Activated naive CD4-positive, alpha-beta T cell (primary cell): ENCODE measurements at places on chromosomes 2 and 18.

DNA sequence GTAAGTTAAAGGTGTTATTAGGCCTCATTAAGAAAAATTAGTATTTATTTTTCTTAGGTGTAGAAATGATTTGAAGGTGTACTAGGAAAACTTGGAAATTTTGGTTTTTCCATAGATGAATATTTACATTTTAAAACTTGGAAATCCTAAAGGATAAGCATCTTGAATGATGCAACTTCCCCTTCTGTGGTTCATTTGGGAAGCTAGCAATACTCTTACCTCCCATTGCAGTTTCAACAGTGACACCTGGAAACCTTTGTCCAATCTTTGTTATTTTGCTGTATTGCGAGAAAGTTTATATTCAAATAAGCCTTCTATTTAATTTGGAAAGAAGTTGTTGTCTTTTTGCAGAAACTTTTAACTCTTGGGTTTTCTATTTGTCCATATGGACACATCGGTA is 68.5 kb downstream of the ZEB2 start:
- DNase-seq: no peak

DNA sequence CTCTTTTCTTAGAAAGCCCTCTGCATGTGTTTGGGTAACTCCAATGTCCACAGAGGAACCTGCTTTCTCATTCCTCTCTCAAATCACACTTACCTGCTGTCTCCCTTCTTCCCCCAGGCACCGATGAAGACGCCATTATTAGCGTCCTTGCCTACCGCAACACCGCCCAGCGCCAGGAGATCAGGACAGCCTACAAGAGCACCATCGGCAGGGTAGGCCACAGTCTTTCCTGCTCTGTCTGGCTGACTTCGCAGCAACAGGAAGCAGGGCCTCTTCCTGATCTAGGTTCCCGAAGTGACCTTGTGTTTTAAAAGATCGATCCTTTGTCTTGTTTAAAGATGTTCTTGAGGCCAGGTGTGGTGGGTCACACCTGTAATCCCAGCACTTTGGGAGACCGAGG is 25.0 kb upstream of the GMCL1 start:
- no peak for DNase-seq

DNA sequence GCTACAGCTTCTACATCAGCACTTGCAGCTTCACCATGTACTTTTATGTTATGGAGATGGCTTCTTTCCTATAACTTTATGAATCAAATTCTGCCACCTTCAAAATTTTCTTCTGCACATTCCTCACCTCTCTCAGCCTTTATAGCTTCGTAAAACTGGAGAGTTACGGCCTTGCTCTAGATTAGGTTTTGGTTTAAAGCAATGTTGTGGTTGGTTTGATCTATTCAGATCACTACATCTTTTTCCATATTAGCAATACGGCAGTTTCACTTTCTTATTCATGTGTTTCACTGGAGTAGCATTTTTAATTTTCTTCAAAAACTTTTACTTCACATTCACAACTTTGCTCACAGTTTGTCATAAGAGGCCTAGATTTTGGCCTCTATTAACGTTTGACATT is 242.9 kb upstream of the GYPC start:
- no peak for DNase-seq

DNA sequence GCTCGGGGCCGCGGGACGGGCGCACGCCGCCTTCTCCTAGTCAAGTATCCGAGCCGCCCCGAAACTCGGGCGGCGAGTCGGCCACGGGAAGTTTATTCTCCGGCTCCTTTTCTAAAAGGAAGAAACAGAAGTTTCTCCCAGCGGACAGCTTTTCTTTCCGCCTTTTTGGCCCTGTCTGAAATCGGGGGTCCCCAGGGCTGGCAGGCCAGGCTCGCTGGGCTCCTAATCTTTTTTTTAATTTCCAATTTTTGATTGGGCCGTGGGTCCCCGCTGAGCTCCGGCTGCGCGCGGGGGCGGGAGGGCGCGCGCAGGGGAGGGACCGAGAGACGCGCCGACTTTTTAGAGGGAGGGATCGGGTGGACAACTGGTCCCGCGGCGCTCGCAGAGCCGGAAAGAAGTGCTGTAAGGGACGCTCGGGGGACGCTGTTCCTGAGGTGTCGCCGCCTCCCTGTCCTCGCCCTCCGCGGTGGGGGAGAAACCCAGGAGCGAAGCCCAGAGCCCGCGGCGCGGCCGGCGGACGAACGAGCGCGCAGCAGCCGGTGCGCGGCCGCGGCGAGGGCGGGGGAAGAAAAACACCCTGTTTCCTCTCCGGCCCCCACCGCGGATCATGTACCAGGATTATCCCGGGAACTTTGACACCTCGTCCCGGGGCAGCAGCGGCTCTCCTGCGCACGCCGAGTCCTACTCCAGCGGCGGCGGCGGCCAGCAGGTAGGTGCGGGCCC is 617 bp downstream of the FOSL2 start:
- DNase-seq: no peak

GRCh38 chr2:191115391-191115790 is 35.4 kb downstream of the STAT4 start:
- no peak for DNase-seq

DNA sequence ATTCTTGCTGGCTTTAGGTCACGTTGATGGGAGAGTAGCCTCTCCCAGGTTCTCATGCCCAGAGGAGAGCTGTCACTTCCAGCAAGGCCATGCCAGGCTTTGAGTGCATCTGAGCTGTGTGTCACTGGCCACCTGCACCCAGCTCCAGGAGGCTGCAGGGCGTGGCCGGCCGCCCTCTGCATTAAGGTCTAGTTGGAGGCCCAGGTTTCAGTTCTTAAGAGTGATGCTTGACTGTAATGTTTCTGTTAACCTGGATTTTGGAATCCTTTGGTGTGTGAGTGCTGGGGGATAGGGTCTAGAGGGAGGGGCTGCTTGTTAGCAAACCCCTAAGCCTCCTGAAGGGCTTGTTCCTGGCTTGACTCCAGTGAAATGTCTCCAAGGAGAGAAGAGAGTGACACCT is 140.1 kb downstream of the ACOXL start:
- DNase-seq: no peak

DNA sequence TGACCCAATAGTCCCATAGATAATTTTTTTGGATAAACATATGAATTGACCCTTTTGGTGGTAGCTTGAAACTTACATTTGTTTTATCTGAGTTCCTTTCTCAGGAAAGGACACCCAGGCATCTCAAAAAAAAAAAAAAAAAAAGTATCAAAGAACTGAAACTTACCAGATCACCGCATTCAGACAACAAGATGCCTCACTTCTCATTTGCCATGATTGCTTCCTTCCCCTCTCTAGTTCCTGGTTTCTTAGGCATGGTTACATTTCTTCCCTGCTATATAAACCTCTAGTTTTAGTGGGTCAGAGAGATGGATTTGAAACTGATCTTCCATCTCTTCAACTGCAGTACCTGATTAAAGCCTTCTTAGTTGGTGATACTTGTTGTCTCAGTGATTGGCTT is 240.1 kb downstream of the ACKR3 start:
- DNase-seq: no peak

DNA sequence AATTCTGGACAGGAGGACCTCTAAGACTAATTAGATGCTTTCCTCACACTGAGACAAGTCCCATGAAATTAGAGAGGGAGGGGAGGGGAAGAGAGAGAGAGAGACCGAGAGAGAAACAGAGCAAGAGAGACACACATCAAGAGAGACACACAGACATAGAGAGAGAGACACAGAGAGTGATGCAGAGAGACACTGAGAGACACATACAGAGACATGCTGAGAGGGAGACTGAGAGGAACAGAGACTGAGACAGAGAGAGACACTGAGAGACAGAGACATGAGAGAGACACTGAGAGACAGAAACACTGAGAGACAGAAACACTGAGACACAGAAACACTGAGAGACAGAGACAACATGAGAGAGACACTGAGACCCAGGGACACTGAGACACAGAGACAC is 250.8 kb downstream of the TNS1 start:
- DNase-seq: no peak

DNA sequence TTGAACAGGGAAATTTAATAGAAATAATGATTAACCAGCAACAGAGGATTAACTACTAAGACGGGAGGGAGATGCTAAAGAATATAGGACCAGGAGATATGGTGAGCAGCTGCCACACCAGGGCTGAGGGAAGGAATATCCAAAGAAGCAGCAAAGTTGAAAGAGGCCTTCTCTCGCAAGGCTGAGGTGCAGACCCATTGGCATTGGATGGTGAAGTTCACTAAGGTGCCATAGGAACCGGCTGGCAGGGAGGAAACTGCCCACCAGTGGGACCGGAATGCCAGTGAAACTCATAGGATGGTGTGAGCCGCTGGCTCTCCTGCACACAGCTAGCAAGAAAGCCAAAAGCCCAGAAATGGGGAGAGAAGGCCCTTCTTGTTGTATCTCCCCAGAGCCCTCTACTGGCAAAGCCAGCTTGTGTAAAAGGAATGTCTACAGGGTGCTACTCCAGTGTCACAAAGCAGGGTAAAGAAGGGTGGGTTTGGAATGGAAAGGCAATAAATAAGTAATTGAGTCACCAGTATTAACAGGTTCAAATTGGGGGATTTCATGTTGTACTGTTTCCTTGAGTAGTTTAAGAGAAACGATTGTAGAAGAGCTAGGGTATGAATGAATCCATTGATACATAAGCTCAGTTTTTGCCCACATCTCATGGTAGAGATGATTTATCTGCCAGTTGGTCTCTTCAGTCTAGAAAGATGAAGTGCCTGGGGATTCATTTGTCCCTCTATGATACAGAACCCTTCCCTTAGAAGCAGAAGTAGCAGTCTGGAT is 36.0 kb downstream of the FARP2 start:
- DNase-seq: no peak

DNA sequence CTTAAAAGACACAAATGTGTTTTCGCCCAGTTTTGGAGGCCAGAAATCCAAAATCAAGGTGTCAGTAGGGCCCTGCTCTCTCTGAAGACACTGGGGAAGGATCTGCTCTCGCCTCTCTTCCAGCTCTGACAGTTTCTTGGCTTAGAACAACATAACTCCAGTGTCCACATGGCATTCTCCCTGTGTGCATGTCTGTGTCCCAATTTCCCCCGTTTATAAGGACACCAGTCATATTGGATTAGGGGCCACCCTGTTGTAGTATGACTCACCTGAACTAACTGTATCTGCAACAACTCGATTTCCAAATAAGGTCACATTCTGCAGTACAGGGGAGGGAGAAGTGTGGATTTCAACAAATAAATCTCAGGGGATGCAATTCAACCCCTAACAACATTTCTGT is 263.2 kb downstream of the SS18 start:
- DNase-seq: no peak
